ENCODE measurements at places on chromosomes 12 and 14.
A peak's percentile ranks its signal among the peaks of the same experiment; 100 is the strongest.

DNA sequence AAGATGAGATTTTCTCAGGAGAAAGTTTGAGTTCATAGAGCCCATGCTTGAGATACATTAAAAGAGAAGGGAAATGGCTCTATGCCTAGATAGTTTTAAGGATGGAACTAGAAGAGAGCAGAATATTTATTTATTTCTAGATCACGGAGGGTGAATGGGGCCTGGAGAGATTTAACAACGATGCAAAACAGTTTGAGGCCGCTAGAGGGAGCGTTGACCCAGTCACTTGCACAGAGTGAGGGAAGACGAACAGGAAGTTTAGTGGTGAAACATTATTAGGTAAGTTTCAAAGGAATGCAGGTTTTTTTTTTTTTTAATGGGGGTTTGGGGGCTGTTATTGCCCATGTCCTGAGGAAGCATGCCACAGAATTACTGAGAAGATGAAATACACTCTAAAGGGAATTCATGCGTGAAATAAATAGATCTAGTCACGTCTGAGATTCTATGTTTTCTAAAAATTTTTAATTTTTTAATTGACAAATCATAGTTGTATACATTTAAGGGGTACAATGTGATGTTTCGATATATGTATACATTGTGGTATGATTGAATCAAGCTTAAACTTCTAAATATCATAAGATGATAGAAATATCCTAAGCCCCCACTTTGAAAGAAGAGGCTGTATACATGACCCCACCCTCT, 14.8 kb upstream of the PPP1R1A start:
- peak; percentile 58 for DNase-seq

- DNase-seq, result no peak
These were observed 32.7 kb downstream of the GPHB5 start for GRCh38 chr14:63286071-63286470.

- DNase-seq, result no peak
These were observed 366.0 kb upstream of the DDHD1 start for GRCh38 chr14:53519137-53519536.

DNA sequence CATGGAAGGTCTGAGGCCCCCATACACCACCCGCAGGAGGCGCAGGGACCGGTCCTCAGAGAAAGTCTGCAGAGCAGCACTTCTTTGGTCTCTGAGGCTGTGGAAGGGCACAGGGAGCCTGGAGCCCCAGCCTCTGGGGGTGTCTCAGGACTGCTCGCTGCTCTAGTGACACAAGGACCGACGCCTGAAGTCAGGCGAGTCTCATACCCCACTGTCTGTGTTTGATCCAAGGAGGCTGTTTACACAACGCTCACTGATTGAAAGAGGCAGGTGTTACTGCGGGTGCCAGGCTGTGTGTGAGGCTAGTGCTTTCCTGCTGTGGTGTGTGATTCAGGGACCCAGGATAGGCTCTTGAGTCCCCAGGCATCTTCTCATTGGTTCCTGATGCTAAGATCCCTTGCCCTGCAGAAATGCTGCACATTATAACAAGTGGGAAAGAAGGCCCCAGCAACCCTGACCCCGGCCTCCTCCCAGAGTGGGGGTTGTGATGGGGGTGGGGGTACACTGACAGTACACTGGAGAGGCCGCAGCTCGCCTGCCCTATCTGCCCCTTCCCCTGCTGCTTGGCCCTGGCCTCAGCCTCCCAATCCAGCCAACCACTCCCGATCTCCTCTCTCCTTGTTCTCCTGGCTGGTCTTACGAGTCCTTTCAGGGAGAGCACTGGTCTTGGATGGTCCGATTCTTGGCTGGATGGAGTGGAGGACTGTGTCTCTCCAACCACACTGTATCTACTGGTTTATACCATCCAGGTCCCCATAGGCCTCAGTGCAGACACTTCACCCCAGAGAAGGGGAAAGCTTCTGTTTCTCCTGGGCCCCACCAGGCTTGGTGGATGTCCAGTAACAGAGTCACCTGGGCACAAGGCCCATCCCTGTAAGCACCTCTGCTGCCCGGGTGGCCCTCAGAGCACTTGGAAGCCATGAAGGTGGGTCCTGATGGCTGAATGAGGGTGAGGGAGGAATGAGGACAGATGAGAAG, 6.6 kb downstream of the CACNA2D4 start:
- no peak for DNase-seq

DNA sequence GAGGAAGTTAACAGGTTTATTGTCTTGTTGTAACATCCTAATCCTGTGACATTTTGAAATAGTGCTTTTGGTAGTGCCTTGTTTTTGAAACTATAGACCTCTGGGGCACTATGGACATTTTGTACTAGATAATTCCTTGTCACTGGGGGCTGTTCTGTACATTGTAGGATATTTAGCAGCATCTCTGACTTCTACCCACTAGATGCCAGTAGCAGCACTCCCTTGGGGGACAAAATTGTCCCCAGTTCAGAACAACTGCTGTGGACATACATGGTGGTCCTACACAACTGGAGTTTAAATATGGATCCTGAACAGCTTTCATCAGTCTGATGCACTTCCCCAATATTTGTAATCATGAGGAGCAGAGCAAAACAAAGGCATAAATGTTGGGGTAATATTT, 264.7 kb downstream of the RAD51B start:
- DNase-seq, result no peak

DNA sequence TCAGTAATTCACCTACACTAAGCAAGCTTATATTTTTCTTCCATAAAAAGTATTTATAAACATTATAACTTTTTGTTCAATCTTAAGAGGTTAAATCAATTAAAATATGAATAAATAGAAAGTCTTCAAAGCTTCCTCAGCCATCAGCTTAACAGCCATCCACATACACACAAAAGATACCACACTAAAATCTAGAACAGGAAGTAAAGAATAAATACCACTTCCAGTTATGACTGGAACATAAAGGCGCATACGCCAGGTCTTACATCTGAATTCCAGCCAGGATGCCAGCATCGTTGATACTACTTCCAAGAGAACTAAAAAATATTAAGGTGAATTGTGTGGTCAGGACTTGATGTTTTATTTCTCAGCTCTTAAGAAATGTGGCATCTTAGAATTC, 17.0 kb downstream of the SIX1 start:
- no peak for DNase-seq

GRCh38 chr12:7100239-7100638, 8.0 kb upstream of the C1R start:
- no peak for DNase-seq

DNA sequence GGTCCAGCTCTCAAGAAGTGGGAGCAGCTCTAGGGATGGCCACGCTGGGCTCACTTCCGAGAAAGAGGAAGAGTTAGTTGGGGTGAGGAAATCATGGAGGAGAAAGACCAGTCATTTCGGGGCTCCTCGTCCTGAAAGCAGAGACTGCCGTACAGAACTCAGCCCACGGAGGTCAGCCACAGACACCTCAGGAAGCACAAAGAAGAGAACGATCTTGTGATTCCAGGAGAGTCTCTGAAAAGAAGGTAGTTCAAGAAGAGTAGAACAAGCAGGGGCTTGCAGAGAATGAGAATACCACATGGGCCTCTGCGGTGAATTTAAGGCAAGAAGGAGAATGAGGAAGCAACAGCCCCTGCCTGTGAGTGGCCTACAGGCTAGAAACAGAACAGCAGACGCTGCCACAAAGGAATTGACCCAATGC, 311.9 kb downstream of the CACNA1C start:
- DNase-seq, result no peak

- DNase-seq, result no peak
These were observed 565.2 kb upstream of the STXBP6 start for GRCh38 chr14:25615174-25615573.

- DNase-seq, result no peak
These were observed 297.6 kb upstream of the SEL1L start for GRCh38 chr14:81831128-81831820.

DNA sequence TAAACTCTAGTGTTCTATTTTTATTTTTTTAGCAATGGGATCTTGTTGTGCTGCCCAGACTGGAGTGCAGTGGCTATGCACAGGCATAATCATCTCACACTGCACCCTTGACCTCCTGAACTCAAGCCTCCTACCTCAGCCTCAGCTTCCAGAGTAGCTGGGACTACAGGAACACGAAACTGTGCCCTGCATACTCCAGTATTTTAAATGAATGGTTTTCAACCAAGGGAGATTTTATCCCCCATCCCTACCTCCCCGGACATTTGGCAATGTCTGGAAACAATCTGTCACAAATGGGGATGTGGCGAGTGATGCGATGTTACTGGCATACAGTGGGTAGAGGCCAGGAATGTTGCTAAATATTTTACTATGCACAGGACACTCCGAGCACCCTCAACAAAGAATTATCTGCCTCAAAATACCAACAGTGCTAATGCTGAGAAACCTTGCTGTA, 2.1 kb downstream of the CBX5 start:
- DNase-seq, result no peak

DNA sequence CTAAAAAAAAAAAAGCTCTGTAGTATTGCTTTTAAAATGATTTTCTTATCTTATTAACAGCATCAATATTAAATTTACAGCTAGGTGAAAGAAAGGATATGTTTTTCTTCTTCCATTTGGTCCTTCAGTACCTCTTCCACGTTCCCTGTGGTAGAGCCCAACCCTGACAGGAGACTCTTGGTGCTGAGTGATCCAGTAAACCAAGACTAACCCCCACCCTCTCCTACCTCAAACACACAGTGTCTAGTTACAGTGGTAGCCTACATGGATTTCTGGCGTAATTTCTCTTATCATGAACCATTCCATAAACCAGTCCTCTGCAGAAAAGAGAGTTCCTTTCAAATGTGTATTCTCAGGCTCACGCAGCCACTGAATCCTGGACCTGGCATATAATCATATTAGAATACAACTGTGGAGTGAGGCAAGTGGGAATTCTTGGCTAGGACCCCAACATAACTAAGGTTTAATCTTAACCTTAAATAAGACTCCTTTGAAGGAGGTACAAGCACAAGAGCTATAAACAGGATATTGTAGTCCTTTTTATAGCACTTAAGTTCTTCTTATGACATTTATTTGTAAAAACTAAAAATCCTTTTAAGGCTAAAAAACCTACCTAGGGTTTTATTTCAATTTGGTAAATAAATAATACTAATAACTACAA, 27.1 kb downstream of the TXNRD1 start:
- no peak for DNase-seq

DNA sequence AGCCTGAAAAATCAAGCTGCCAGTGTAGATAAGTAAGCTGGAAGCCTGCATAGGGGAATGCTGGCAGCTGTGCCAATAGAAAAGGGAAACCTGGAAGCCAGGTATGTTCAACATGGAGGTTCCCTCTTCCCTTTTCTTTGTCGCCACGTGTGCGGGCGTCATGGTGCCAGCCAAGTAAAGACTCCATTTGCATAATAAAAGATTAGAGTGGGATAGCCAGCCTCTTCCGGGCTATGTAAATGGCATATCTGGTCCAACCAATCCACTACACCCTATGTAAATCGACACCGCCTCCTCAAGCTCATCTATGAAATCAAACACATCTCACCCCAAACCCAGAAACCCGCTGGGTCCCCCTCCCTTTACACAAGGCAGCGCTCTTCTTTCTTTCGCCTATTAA, 5.6 kb upstream of the ADGRD1 start:
- DNase-seq, result no peak

DNA sequence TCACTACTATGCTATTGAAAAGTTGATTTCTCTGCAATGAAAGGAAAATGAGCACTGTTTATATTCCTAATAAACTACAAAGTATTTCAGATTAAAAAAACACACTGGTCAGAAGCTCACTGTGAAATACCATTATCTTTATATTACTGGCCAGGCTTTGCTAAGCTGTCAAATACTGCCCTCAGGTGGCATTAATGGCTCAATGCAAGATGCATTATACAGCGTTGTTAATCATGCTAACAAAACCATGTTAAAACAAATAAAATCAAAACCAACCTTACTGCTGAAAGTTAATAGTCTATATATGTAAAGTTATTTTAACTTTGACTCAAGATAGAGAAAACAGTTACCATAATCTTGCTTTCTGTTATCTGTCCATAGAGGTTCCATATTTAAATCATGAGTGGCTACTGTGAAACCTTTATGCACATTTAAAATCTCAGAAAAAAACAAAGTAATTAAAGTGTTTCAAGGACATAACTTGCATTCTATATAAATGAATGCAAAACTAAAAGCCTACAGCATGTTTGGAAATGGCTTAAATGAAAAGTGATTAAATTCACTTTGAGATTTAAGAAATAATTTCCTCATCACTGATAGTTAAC, 121.7 kb downstream of the RALGAPA1 start:
- DNase-seq, result peak; percentile 17

- no peak for DNase-seq
These were observed 8.5 kb downstream of the ORAI1 start for GRCh38 chr12:121634836-121635235.

- no peak for DNase-seq
These were observed 16.0 kb upstream of the RNASE10 start for GRCh38 chr14:20489093-20489994.

DNA sequence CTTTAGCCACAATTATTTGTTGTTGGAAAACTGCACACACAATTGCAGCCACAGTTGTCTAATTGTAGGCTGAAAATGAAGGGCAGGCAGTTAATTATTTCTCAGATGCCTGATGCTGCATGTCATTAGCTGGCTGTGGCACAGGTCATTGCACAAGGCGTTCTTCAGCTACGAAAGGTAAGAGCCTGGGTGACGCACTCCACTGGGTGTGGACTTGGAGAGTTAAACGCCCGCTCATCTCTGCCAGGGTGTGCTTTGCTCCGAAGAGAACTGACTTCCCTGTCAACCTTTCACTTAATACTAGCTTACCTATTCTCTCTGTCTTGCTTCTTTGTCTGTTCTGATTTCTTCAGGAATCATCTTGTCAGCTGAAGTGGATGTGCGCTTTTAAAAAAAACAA, 91.4 kb upstream of the CPM start:
- DNase-seq, result no peak

DNA sequence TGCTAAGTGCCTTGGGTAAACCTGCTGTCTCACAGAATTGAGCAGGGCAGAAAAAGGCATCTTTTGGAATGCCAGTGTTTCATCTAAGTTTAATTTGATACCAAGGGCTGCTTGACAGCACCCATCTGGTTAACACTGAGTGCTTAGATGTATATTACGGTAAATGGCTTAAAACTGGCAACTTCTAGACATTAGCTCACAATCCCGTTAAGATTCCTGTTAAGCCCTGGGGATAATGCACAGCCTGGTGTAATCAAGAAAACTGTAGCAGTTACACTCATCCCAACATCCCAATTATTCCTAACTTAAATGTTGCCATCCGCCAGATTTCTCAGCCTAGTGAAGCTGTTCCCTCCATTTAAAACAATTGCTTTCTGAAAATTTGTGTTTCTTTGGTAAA, 29.9 kb downstream of the PPFIBP1 start:
- no peak for DNase-seq

DNA sequence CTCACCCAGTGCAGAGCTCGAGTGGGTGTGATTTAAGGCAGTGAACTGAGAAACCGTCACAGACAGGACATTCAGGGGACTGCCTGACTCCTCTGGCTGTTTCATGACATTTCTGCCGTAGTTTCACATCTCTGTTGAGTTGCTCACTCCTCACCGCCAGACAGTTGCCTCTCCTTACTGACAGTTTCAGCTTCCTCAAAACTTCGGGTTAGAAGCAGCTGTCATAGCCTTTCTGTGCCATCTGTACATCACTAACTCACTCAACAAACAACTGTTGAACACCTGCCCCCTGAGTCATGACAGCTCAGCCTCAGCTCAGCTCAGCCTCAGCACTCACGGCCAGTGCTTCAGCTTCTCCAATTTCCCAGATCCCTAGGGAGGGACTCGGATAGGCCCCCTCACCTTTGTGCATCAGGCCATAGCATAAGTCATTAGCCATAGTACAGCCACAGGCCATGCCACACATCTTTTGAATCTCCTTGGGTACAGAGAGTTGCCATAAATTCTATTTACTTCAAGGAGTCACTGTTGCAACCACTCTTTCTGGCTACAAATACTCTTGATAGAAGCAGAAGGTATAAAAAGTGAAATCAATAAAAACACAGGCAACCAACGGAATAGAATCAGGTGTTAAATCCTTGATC, 6.2 kb upstream of the SLC15A4 start:
- peak; percentile 37 for DNase-seq

Measured in stimulated activated CD4-positive, alpha-beta T cell treated with anti-CD3 and anti-CD28 coated beads, Interleukin-1b, Interleukin-23, amount 100 ng/mL, for 48 hours (primary cell).